ENCODE measurements at places on chromosomes 4 and X.

GRCh38 chr4:174764105-174764729, 64.8 kb downstream of the GLRA3 start:
- no peak for DNase-seq

DNA sequence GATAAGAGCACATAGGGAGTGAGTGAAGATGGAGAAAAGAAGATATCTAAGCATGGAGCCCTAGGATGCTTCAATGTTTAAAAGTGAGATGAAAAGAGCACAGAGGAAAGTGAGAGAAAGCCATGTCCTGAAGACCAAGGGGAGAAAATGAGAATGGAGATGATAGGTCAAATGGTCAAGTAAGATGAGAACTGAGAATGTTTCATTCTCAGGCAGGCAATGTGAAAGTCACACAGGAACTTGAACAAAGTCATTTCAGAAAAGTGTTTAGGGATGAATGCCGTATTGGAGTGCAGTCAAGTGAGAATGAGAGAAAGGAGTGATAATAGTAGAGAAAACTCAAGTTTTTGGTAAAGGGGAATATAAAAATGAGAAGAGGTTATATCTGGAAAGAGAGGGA, 148.7 kb upstream of the PTCHD1 start:
- no peak for DNase-seq

DNA sequence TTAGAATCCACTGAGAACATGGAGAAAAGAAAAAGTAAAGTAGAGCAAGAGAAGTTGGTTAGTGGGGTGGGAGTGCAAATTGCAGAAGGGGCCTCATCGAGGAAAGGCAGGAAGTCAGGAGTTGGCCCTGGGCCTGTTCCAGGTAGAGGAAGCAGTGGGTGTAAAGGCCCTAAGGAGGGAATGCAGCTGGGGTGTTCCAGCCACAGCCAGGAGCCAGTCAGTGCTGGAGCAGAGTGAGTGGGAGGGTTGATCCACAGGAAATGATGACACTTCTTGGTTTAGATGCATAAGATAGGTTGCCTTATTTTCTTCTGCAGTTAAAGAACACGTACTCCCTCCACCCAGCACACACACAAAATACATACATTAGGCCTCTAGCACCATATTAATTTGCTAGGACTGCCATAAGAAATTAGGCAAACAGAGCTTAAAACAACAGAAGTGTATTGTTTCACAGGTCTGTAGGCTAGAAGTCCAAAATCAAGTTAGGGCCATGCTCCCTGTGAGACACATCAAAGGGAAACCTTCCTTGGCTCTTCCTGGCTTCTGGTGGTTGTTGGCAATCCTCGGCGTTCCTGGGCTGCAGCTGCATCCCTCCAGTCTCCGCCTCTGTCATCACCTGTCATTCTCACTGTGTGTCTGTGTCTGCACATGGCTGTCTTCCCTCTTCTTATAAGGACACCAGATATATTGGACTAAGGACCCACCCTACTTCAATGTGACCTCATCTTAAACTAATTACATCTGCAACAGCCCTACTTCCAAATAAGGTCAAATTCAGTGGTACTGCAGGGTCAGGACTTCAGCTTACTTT, 205.9 kb downstream of the AASDH start:
- DNase-seq = no peak

DNA sequence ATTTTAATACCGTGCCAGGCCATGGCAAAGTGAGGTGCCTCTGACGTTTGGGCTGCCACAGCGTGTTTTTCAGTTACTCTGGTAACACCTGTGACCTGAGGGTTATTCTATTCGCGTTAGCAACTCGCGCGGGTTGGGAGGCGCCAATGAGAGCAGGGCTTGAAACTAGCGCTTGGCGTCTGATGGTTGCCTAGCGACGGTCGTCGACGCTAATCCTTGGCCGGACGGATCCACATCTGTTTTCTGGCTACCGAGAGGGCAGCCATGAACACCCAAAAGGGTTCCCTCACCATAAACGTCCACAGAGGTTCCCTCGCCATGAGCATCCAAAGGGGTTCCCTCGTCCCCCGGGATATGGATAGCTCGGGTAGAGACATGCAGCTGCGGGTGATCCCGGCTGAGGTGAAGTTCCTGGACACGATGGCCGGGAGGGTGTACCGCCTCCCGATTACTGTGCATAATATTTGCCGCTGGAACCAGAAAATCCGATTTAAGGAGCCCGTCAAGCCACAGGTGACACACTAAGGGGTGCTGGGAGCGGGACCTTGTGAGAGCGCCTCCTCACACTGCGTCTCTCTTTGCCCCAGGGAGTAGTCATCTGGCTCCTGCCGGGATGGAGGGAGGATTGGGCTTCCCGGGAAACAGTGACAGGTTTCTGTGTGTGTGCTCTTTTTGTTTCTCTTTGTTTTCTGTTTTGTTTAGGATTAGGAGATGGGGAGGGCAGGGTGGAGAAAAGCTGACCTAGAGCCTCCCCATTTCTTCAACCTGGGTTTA, at the start of gene CFAP47:
Gene CFAP47 (plus strand): TSS at position 199 of the 774 bp plus-strand sequence. CDS start 66 bp downstream, at position 265.
- no peak for DNase-seq

DNA sequence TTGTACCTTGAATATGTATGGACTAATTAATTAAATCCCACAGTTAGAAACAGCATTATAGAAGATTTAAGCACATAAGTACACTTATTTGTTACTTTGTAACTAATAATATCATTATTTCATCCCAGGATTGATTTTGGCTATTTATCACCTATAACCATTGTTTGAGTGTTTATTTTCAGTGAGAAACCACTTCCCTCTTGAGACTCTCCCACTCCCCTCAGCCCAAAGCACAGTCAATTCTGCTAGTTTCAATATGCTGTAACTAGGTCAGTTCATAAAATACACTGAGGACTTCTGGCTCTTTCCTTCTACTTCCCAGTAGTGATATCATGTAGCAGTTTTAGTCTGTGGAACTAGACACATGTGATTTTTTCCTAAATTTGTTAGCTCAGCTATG, 16.3 kb downstream of the OFD1 start:
- DNase-seq = no peak

DNA sequence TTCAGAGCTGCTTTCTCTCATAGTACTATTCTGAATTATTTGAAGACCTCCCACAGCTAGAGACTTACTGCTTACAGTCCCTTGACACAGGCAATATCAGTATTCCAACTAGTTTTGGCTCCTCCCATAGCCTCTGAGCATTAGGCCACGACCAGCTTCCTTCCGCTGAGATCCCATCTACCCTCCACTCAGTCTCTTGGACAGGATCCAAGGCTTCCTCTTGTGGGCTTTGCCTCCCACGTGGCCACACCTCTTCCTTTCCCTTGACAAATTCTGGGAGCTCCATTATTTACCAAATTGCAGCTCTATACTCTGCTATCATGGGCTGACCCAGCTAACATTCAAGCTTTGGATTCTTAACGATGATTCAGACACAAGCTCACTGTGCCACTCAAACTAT, 470.4 kb upstream of the GALNT7 start:
- no peak for DNase-seq

DNA sequence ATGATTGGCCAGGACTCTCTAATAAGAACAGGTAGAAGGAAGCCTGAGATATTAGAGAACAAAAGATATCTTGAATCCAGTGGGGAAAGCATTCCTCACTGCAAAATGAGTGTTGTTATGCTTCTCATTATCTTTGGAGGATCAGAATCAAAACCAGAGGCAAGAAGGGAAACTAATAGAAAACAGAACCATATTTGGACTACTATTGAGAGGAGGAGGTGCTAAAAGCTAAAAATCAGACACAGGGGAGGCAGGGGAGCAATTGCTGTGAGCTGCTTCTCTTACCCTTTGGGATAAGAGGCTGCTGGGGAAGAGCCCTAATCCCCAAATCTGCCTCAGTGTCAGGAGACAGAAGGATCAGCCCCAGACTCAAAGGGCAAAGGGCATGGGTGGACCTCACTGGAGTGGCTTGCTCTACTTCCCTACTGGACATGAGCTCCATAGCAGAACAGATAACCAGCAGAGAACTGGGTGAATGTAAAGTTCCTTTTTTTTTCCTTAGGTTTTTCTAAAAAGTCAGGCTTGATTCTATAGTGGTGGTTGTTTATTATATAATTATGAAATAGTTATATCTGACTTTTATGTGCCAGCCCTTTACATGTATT, 60.1 kb downstream of the SEPTIN11 start:
- no peak for DNase-seq

GRCh38 chr4:57154191-57154590, 44.0 kb upstream of the IGFBP7 start:
- no peak for DNase-seq

GRCh38 chr4:133377286-133377685, 228.2 kb downstream of the PCDH10 start:
- no peak for DNase-seq

DNA sequence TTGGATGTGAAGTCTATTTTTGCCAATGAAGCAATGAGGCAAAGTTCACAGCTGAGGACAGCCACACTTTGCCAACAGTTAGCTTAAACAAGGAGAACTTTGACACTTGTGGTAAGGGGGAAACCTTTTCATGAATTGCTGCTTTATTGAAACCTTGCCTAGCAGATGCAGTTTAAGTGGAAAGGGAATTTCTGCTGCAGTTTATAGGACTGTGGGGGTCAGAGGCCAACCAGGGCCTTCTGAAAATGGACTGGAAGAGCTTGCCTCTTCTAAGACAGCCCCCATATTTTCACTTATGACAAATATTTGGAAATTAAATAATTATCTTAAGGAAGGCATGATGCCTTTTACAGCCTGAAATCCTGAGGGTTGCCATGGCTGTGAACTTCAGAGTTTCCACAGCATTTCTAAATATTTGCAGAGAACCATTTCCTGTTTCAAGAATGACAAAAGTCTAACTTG, 550.3 kb downstream of the RAB28 start:
- DNase-seq = no peak

GRCh38 chr4:100960232-100960631, 387.1 kb downstream of the PPP3CA start:
- no peak for DNase-seq

GRCh38 chr4:15353207-15353606, 74.6 kb upstream of the C1QTNF7 start:
- DNase-seq = no peak

DNA sequence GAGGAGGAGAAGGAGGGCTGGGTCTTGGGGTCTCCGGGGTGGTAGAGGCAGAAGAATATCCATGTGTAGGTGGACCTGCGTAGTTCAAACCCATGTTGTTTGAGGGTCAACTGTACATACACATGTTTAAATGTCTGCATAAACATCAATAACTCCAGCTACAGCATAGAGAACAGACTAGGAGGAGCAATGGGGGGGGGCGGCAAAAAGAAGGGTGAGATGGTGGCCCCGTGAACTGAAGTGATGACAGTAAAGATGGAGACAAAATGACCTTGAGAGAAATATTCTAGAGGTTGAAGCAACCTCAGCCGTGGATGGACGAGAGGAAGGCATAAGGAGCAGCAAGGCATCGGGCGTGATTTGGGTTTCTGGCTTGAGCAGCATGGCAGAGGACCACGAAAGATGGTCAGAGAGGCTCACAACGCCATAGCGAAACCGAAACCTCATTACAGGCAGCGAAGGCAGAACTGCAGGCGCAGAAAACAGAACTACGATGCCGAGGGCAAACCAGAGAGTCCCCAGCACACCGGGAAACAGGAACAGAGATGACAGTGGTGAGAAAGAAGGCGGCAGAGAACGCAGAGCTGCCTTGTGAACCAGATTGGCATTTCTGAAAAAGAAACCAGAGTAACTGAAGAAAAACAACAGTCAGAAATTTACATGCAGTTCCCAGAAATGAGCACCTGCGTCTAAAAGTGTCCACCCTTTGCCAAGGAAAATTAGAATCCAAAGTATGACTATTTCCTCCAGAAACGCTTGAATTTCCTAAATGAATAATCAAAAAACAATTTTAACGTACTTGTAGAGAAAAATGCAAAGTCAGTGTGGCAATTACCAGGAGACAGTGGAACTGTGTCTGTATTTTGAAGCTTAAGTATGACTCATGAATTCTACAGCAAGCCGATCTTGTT, 50.3 kb upstream of the ENPP6 start:
- DNase-seq = peak; percentile 88

DNA sequence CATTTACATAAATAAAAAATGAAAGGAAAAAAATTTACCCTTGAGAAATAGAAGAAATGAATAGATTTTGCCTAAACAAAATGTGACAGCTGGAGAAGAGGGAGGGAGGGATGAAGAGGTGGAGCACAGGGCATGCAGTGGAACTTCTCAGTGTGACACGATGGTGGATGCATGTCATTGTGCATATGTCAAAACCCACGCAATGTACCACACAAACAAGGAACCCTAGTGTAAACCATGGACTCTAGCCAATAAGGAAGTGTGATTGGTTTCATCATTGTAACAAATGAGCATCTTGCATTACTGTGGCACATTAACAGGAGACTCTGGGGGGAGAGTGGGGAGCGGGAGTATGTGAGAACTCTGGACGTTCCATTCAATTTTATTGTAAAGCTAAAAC, 58.6 kb downstream of the GATB start:
- DNase-seq = no peak

GRCh38 chr4:48017108-48017571, 568 bp downstream of the NIPAL1 start:
- DNase-seq = peak; percentile 12

All from activated CD4-positive, alpha-beta T cell treated with anti-CD3 and anti-CD28 coated beads, Interleukin-2, amount 10 ng/mL, durations not matched to agents 7 days and 5 days (primary cell).